ENCODE measurements at places on chromosomes 13 and 19.

GRCh38 chr13:35723821-35724220, 247.3 kb upstream of the MAB21L1 start:
- no peak for DNase-seq

- DNase-seq = no peak
Measured at GRCh38 chr19:47509973-47510372, 4.9 kb downstream of the NAPA start.

- no peak for DNase-seq
Measured at GRCh38 chr13:86976521-86977324, 694.4 kb upstream of the SLITRK5 start.

DNA sequence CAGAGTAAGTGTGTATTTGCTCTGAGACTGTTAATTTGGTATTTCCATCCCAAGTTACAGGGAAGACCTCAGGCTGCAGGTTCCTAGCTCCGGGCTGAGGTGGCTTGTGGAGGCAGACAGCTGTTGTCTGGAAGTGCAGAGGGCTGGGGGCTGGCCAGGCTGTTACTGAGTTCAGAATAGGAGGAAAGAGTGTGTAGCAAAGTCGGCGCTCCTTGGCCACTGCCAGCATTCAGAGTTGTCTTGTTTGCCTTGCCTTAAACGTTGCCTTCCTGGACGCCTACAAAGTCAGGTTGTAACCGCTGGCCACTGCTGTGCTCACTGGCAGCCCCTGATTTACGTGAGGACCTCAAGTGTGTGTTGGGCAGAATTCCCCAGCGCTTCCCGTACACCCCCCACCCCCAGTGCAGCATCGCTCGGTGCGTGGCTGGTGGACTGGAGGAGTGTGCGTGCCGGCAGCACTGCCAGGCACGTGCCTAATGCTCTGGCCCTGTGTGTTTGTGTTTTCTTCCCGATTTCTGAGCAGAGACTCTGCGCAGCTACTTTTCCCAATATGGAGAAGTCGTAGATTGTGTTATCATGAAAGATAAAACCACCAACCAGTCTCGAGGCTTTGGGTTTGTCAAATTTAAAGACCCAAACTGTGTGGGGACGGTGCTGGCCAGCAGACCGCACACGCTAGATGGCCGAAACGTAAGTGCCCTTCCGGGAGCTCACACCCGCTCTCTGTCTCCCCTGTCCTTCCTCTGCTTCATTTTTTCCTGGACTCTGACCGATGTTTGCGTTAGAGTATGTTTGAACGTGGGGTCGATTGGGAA, 10.5 kb downstream of the DAZAP1 start:
- DNase-seq = no peak

GRCh38 chr19:2461751-2462634, 5.2 kb upstream of the LMNB2 start:
- peak; percentile 60 for DNase-seq

DNA sequence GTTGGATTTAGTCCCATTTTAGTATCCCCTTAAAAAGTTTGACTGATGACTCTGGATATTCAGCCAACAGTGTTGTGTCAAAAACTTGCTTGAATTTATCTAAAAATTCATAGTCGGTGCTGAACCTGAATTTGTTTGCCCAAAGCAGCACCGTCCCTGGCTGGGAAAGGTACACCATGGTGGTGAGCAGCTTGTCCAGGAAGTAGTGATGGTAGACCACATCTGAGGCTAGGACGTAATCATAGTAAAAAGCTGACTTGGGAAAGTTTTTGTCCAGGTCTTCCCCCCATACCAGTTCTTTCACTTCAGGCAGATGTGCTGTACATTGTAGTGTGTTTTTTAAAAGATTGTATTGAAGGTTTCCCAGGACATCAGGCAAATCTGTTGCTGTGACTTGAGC, 8.8 kb downstream of the METTL21C start:
- no peak for DNase-seq

DNA sequence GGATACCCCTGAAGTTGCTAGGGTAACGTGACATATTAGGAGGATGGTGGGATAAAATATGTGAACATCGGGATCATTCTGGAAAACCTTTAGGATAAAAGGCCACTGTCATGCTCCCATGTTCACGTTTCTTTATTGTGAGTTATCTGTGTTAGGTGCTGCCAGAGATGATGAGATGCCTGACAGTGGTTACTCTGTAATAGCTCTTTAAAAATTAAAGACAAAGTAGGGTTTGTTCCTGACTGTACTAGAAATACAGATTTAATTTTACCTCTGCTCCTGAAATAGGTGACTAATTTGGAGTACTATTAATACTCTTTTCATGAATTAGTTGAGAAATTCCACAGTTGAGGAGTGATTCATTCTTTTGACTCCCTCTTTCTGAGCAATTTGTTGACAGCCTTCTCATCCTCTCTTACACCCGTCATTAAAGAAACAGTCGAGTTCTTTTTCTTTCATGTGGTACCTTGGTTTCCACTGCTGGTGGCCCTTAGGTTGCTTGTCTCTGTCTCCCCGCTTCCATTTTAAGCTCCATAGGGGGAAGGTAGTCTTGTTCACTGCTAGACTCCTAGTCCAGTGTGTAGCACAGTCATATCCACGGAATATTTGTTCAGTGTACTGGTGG, 28.4 kb downstream of the SAE1 start:
- no peak for DNase-seq

DNA sequence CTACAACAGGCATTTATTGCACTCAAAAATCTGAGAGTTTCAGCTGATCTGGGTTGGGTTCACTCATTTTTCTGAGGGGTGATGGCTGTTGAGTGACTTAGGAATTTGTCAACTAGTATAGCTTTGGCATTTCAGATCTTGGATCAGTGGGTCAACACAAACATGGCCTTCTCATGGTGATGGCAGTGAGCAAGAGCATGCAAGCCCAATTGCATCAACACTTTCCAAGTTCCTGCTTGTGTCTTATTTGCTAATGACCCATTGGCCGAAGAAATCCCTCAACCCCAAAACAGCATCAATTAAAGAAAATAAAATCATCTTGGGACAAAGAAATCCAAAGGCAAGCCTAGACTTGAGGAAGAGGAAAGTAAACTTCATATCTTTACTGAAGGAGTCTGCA, 23.9 kb upstream of the MYCBP2 start:
- DNase-seq = no peak
